ENCODE measurements at places on chromosomes 3 and 15.

DNA sequence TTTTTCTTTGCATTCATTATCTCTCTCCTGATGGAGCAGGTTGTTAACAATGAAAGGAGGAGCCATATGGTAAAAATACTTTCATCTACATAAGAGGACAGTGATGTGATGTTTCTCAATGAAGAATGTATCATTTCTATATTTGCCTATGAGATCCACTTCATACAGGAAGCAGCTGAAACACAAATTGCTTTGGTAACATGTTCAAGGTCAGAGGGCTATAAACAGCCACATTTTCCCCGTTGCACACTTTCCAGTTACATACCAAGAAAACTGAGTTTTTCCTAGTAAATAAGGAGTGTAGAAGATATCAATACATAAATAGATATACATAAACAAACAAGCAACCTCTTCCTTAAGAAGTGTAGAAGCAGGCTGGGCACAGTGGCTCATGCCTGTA is 32.6 kb upstream of the GYG1 start:
- DNase-seq = no peak

DNA sequence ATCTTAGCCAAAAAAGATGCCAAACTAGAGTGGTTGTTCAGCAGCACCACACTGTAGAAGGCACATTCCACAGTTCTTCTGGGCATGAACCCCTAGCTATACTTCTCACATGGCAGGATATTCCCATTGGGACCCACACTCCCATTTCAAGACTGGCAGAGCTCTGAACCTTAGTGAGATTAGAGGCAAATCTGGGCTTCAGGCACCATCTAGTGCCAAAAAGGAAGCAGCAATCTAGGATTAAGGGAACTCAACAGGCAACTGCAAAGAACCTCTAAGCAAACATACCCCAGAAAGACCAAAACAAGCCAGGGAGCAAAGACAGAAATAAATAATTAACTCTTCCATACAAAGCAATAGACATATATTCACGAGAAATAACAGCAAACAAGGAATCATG is 66.2 kb downstream of the TAFA4 start:
- no peak for DNase-seq

DNA sequence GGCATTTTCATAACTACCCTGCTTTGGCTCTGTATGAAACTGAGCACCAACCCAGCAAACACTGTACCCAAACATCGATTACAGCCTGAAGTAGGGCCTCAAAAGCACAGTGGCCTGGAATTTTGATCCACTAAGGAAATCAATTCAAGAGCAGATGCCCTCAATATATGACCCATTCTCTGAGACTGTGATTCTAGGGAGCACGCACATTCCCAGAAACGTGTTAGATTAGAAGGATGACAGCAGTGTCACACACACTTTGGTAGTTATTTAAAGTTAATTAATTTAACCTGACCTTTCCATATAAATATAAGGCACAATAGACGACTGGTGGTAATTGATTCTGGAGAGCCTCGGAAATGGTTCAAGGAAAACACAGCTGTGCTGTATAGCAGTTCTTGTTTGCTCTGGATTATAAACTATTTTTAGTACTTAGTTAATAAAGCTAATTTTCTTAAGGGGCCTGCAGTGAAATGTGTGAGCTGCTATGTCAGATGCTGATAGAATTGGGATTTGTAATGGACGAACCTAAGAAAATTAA is 126.3 kb upstream of the ZNF385D start:
- no peak for DNase-seq

GRCh38 chr3:130661140-130661891 is 85.3 kb downstream of the PIK3R4 start:
- DNase-seq = no peak

DNA sequence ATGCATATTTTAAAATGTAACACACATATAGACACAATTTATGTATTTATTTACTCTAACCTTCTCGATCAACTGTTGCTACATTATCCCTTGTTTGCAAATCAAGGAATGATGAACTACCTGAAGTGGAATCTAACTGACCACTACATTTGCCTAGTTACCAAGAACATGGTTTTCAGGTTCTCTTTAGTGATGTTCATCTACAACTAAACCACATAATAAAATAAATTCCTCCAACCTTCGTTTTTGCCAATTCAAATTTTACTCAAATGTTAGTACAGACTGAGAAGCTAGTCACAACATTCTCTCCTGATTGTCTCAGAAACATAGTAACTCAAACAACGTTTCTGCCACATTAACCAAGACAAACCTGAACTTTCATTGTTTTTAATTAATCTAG is 521.9 kb downstream of the FOXP1 start:
- DNase-seq = no peak

- no peak for DNase-seq
Observed at GRCh38 chr3:185702262-185703225, 116.4 kb downstream of the SENP2 start.

- no peak for DNase-seq
Observed at GRCh38 chr3:45387171-45387570, 1.2 kb upstream of the LARS2 start.

GRCh38 chr3:150077581-150078247 is 107.0 kb upstream of the PFN2 start:
- DNase-seq = no peak

- DNase-seq = no peak
Observed at GRCh38 chr3:194472290-194472920, 14.4 kb downstream of the ATP13A3 start.

- no peak for DNase-seq
Observed at GRCh38 chr3:71088019-71088708, 495.4 kb downstream of the FOXP1 start.

DNA sequence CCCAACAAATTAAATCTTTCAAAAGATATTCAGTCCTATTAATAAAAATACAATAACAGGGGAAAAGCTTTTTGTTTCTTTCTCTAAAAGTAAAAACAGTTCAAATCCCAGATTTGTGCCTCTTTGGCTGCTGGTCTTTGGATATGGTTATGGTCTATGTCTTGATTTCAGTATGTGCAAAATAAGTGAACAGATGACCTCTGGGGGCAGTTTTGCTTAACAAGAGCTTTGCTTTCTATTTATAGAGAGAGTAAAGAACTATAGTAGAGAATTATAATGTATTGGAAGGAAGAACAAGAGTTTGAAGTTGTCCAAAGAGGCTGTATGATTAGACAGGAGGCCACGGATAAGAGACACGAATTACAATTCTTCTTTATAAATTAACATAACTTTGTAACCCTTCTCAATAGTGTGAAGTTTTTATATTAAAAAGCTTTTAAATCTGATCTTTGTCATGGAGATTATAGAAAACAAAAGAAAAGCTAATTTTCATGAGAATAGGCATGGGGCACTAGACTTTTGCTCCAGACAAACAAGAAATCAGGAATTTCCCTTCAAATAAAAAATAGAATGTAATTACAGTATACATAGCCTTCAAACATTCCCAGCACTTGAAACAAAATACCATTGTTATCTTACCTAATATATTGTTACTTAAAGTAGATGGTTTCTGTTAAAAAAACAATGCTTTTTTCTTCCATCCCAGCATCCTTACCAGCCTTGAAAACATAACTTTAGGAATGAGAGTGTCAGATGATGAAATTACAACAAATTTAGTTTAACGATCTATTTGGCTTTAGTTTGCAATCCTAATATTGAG is 432.7 kb upstream of the ARHGEF26 start:
- no peak for DNase-seq

- no peak for DNase-seq
Observed at GRCh38 chr15:43932907-43933306, 106.1 kb downstream of the WDR76 start.

DNA sequence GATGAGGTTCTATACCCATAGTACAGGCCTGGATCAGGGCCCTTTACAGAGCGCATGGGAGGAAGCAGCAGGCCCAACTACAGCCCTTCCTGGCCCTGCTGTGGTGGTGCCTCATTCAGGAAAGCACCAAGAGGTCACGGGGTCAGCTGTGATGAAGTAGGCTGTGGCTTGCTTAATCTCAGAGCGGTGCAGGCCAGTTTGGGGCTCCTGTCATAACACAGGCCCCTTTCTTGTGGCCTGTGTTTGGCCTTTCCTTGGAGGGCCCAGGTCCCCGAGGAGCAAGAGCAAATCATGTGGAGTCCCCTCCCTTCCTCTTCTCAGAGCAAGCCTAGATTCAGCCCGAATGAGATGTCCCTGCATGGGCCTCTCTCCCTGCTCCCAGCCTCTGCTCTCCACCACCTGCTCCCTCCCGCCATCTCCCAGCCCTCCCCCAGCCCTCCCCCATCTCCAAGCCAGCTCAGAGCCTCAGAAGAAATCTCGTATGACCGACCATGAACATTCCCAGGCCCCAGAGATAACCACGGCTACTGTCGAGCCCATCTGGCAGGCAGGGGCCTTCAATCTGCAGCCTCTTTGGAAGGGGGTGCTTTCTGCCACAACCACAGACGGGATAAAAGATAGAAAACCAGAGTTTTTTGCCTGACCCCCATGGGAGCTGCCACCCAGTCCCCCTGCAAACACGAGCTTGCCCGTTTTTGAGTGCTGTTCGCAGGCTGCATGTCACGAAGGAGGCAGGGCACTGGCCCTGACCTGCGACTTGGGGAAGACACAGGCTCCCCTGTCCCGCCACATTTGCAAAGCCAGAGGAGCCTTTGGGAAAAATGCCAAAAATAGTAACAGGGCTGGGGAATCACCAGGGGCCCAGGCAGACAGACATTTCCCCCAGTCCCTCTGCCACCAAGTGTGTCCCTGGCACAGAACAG is 32.3 kb upstream of the DUSP7 start:
- DNase-seq = no peak

GRCh38 chr15:101773496-101774100 is 29.7 kb upstream of the OR4F6 start:
- no peak for DNase-seq

DNA sequence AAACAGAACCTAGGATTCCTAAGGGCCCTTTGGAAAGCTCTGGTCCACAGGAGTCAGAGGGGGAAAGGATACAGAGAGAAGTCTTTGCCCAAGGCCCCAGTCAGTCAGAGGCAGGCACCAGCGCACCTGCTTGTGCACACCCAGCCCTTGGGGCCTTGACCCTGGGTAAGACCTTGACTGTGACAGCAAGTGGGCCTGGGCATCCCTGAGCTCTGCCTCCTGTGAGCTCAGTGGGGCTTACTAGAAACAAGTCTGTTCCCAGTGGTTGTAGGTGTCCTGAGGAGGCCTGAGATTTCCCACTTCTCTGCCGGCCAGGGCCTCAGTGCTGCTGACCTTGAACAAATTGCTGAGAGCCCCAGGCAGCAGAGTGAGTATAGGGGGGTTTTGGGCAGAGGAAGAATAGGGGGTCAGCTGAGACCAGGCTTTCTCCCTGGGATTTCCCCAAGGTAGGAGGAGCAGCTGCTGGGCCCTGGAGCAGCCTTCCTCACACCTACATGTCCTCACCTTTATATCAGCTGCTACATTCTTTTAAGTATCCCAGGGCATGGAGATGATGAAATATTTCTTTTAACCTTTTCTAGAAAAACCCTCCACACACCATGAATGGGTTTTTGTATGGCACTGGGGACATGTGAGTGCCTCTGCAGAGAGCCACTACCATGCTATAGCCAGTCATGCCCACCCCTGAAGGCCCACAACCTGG is 9.7 kb upstream of the DAG1 start:
- DNase-seq = no peak

- DNase-seq = no peak
Observed at GRCh38 chr15:25739687-25740121, 123.4 kb downstream of the ATP10A start.

- DNase-seq = no peak
Observed at GRCh38 chr3:1216856-1217255, 124.0 kb downstream of the CNTN6 start.

- DNase-seq = no peak
Observed at GRCh38 chr3:27610800-27611525, 111.2 kb downstream of the EOMES start.

DNA sequence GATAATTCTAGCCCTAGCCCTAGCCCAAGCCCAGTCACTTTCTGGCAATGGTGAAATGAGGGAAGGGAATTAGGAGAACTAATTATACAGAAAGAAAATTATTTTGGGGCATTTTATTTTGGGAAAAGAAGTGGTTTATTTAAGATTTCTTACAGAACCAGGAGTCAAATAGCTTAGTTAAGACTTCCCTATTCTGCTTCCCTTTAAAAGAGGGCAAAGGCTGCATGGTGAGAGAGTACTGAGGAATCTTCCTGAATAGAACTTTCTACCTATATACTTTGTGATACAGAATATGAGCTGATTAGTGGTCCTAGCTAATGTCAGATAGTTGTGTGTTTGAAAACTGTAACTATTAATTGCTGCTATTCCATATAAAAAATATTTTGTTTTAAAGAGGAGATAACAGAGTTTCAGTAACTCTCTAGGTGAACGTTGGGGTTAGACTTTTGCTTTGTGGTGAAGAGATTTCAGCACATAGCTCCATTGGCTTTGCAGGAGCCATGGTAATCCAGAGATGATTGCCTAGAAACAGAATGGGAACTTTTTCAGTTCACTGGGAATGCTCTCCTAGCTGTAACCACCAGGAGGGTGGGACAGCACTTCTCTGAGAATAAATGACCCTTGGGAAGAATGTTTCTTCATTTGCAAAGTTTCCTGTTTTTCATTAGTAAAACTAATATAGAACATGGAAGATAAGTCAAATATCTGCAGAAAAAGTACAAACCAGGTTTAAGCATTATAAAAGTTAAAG is 5.3 kb upstream of the GCSAM start:
- DNase-seq = no peak

GRCh38 chr3:135444058-135444457 is 521.5 kb upstream of the PPP2R3A start:
- DNase-seq = no peak

DNA sequence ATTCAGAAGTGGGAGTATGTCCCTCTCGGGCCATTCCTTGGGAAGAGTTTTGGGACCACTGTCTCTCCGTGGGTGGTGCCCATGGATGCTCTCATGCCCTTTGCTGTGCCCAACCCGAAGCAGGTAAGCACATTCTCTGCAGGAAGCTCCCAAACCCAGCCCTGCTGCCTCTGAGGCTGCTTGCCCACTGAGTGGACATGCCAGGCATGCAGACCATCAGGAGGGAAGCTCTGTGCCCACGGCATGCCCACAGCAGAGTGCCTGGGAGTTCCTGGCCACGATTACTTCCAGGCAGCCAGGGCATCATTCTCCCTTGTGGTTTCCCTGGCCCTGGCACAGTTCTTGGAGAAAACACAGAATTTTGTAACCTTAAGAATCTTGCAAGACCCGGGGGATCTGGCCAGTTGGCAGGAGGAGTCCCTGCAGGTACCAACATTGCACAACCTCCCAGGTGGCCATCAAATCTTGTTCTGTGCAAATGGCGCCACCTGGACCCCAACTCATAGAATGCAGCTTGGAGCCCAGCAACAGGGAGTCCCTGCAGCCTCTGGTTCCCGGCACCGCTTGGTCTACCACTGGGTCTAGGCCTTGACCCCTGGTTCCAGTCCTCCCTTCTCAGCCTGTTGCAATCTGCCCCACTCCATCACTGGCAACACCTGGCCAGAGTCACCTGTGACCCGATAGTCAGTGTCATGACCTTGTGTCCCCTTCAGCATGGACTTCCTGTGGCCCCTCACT is 20.4 kb downstream of the FAH start:
- DNase-seq = no peak

GRCh38 chr3:100044369-100044768 is 69.9 kb downstream of the FILIP1L start:
- DNase-seq = no peak

DNA sequence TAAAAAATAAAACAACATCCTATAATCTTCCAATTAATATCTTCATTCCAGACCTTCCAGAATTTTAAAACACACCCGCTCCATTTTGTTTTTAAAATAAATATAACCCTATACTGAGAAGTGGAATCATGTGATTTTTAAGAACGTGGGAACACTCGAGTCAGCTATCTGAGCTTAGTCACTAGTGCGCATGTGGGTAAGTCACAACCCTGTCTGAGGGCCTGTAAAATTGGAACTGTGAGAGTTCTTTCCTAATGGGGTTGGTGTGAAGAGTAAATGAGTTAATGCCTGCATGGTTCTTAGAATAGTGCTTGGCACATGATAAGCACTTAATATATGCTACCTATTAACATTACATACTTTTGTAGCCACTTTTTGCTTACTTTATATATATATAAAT is 19.9 kb upstream of the POLR2M start:
- DNase-seq = no peak

All from BJ (cell line).